ENCODE measurements at places on chromosomes 2 and 18.

DNA sequence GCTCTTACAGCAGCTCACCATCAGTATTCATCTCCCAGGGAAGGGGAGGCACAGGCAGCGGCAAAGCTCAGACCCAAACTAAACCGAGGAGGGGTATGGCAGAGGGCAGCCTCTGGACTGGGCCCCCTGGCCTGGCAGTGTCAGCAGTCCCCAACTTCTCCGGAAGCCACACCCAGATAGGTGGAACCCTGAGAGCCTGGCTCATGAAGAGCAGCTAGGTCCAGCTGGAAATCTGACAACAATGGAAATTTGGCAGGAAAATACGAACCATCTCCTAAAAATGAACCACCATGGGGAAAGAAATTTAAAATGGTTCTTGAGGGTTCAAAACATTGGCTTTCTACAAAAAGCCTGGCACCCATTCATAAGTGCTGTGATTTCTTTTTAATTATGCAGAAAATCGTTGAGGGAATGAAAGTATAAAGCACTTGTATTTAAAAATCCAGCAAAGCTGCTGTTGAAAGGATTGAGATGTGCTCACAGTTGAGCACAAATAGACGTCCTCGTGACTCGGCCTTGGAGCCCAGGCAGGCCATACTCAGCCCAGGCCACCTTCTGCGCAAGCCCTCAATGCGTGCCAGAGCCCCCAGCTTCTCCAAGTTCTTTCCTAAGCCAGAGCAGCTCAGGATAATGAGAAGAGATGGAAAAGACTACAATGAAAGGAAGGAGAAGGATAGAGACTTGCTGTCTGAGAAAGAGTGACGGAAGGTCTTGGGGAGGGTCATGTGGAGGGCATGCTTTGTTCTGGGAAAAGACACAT, 93.0 kb downstream of the COL6A3 start:
- no peak for DNase-seq

GRCh38 chr2:232116852-232117251, 155.3 kb downstream of the DIS3L2 start:
- DNase-seq: no peak

DNA sequence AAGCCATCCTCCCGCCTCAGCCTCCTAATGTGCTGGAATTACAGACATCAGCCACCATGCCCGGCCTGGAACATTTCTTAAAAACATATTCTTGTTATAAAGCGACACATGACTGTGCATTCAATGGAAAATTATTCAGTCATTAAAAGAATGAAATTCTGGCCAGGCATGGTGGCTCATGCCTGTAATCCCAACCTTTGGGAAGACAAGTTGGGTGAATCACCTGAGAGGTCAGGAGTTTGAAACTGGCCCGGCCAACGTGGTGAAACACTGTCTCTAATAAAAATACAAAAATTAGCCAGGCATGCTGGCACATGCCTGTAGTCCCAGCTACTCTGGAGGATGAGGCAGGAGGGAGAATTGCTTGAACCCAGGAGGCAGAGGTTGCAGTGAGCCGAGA, 21.6 kb upstream of the RPRD1A start:
- DNase-seq: no peak

- DNase-seq: no peak
Observed at GRCh38 chr2:96762529-96763311, 2.0 kb downstream of the CNNM4 start.

DNA sequence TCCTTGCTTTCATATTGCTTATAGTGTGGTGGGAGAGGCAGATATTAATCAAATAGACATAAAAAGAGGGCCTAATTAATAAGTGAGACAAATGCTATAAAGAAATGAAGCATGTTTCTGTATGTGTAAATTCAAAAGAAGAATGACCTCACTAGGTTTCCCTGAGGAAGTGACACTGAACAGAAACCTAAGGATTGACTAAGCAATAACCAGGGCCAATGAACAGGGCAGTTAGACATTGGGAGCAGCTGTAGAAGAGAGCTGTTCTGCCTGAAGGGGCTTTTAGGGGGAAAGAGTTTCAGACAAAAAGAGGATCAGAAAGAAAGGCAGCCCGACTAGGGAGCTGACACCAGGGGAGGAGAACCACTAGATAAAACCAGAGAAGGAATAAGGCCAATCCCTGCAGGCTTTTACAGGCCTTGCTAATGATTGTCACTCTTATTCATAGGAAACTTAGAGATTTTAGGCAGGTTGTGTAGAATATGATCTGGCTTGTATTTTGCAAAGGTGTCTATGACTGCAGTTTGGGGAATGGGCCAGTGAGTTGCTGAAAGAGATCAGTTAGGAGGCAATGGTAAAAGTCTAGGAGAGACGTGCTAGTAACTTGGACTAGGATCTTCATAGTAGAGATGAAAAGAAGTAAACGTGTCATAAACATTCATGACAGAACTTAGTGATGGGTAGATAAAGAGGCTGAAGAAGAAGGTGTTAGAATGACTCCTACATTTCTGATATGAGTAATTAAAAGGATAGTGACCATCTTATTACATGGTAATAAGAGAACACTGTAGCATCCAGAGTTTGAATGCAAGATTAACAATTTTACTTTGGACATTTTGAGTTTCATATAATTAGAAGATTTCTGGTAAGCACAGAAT, 26.8 kb upstream of the NABP1 start:
- DNase-seq: no peak

- no peak for DNase-seq
Observed at GRCh38 chr18:13834496-13835015, 10.6 kb downstream of the MC5R start.

DNA sequence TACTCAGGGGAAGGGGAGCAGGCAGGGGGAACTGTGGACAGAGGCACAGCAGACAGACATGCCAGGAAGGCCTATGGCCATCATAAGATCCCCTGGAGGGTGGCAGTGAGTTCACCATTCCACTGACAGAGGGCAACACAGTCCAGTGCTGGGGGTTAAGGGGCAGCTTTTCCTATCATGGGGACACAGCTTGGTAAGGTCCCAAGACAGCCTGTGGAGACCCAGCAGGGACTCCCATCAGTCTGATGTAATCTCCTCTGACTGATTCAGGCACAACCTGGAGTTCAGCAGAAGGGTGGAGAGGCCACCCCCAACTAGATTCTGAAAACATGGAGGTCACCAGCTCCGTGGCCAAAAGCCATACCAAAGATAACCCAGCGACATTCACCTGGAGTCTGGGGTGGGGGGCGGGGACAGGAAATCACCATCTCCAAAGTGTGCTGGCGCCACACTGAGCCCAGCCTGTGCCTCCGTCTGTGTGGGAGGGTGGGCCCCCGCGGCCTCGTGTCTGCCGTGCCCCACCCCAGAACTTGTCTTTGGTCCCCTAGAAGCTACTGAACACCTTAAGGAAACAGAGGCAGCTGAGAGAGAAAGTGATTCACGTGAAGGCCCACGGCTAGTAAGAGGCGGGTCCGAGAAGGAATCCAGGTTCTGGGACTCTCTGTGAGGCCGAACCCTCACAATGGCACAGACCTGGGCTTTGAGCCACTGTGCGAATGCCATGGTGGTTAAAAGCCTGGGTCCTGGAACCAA, 28.6 kb downstream of the DNMT3A start:
- no peak for DNase-seq

DNA sequence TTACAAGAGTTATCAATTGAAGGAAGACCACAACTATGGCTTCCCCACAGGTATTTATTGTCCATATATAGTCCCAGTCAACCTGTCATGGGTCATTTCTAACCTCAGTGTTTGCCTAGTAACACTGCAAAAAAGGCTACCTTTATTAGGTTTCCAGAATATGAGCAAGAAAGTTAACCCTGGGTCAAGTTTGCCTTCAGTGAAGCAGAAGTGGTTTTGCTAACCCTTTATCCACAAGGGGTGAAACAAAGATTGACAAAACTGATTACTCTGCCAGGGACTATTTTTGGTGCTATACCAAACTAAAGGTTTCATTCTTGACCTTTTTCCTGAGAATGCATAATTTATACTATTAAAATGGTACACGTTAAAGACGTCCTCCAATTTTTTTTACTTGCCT, 28.8 kb downstream of the SP100 start:
- no peak for DNase-seq

DNA sequence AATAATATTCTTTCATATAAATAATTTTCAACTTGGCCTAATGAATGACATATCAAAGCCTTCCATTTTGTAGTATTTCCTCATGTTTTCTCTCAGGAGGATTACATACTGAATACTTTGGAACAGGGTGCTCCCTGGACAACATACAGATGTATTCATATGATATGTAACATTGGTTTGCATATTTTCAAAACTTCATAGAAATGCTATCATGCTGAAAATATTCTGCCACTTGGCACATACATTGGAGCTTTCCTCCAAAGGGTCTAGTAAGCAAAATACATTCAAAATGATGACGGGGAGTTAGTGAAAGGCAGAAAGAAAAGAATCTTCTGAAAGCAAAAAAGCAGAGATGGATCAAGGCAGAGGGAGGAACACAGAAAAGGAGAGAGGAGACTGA, 38.1 kb upstream of the RTN4 start:
- DNase-seq: no peak

- DNase-seq: no peak
Observed at GRCh38 chr2:85678377-85678776, 10.4 kb upstream of the SFTPB start.

All from stimulated activated CD8-positive, alpha-beta memory T cell treated with anti-CD3 and anti-CD28 coated beads, Interleukin-7, amount 100 ng/mL, for 48 hours (primary cell).